ENCODE measurements at places on chromosomes 5 and 9. TPM values are rescaled to one million over a fixed set of nuclear protein-coding genes. Genes with fewer than 3 reads are reported as not detected.
A peak's percentile ranks its signal among the peaks of the same experiment; 100 is the strongest.

DNA sequence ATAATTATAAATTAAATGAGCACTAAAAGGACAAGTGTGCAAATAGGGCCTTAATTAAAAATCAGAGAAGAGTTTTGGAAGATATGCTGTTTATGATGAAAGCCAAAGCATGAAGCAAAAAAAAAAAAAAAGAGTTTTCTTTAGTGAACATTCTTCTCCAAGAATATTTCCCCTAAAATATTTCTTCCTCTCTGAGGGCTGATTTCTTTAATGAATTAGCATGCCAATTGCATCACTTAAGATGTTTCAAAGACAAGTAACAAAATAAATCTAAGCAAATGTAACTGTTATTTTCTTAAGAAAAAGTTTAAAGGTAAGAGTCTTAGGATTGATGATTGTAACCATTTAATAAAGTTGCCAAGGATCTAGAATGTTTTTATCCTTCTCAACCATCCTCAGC is 81.6 kb upstream of the MPDZ start:
- no peak overlapping the region for H3K27ac ChIP-seq
- no peaks in the 10 kb centered on the region for H3K4me1 ChIP-seq
- no peaks in the 10 kb centered on the region for H3K27me3 ChIP-seq
- DNase-seq: no peak
- H3K36me3 ChIP-seq: no peaks in the 10 kb centered on the region
- no peak overlapping the region for H3K4me3 ChIP-seq

The GABRA6 gene
- total RNA-seq: not detected

The RPL7A gene
- 2,748 TPM for total RNA-seq

The SPINK6 gene
- not detected for total RNA-seq

The CAPSL gene
- total RNA-seq: not detected

DNA sequence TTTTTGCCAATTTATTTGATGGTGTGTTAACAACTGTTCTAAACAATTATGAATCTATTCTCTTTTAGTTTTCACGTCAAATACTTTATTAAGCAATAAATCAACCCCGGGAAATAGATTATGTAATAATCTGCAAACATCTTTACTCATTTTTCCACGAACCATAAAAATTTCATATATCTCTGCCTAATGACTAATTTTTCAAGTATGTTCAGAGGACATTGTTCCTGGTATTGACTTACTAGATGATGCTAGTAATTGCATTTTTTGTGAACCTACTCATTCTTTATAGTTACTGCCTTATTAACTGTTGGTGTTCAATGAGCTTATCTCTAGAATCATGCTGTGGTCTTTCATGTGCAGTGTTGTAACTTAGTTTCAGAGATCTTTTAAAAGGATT is 41.0 kb upstream of the FBN2 start:
- no peak overlapping the region for H3K27ac ChIP-seq

GRCh38 chr9:131436376-131436775 is 42.5 kb downstream of the PRRC2B start:
- H3K36me3 ChIP-seq: peaks cover 27% of the 10 kb centered on the region
- peaks cover 34% of the 10 kb centered on the region for H3K4me1 ChIP-seq
- H3K4me3 ChIP-seq: no peak overlapping the region
- no peaks in the 10 kb centered on the region for H3K27me3 ChIP-seq
- DNase-seq: no peak

DNA sequence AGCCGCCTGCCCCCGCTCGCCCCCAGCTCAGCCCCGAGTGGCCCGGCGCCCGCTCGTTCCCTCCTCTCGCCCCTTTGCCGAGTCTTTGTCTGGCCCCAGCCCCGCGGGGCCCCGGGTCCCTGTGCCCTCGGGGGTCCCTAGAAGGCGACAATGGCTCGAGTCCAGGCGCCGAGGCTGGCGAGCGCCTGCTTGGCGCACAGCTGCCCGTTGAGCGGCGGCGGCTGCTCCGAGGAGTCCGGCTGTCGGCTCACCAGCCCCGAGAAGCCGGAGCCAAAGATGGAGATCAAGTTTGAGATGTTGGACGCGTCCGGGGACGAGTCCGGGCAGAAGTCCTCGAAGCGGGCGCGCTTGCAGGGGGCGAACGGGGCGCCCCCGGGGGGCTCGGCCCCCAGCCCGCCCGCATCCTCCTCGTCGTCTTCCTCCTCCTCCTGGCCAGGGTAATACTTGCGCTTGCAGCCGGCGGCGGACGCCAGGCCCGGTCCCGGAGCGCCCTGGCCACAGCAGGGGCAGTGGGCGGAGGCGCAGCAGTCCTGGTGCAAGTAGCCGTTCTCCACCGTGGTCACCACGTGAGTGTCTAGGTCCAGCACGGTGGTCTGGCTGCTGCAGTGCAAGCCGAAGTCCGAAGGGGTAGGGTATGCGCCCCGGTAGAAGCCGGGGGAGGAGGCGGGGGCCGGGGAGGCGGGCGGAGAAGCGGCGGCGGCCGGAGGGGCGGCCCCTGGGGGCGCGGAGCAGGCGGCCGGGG is 1.2 kb downstream of the IER5L start:
- peak overlapping the region; percentile 94 for H3K4me3 ChIP-seq
- no peaks in the 10 kb centered on the region for H3K36me3 ChIP-seq
- peak; percentile 48 for DNase-seq
- H3K4me1 ChIP-seq: peaks cover 37% of the 10 kb centered on the region

DNA sequence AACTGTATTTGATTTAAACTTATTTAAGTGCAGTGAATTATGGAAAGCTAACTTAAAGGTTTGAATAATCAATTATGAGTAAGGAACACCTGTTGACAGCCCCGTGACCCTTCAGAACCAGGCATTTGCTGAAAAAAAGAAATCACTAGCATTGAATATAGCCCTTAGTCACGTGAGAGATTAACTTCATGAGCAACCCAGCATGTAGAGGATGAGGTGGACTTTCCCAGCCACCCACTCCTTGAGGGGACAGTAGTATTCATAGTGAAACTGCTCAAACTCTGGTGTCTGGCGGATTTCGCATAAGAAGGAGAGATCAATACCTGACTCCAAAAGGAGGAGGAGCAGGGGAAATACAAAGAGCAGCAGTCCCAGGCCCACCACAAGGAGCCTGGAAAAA is 184.8 kb upstream of the RASEF start:
- H3K27me3 ChIP-seq: no peaks in the 10 kb centered on the region
- H3K27ac ChIP-seq: no peak overlapping the region
- no peak for DNase-seq
